HFFc6 (cell line): ENCODE measurements at places on chromosomes 13 and 19.
A peak's percentile ranks its signal among the peaks of the same experiment; 100 is the strongest.

GRCh38 chr13:60838581-60838980, 441.6 kb downstream of the TDRD3 start:
- DNase-seq = no peak

DNA sequence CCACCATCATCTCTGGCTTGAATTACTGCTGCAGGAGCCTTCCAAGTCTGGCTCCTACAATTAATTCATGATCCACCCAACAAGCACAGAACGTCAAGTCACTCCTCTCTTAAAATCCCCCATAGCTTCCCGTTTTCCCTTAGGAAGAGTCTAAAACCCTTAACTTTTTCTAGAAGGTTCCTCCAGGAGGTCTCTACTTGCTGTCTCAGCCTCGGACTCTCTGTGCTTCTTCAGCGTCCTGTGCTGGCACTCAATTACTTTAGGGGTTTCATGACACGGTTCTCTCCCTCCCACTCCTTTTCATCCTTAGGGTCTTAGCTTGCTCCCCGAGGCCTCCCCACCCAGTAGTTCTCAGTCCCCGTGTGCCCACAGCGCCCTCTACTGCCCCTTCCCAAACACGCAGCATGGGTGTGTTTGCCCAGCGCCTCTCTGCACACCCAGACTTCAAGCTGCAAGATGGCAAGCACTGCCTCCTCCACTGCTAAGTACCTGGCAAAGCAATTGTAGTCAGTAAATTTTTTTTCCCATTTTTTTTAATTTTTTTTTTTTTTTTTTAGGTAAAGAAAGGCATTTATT, 25.8 kb upstream of the MAP3K10 start:
- peak; percentile 25 for DNase-seq

- DNase-seq = peak; percentile 21
These were observed 8.1 kb downstream of the PIK3R2 start for GRCh38 chr19:18160971-18161635.

DNA sequence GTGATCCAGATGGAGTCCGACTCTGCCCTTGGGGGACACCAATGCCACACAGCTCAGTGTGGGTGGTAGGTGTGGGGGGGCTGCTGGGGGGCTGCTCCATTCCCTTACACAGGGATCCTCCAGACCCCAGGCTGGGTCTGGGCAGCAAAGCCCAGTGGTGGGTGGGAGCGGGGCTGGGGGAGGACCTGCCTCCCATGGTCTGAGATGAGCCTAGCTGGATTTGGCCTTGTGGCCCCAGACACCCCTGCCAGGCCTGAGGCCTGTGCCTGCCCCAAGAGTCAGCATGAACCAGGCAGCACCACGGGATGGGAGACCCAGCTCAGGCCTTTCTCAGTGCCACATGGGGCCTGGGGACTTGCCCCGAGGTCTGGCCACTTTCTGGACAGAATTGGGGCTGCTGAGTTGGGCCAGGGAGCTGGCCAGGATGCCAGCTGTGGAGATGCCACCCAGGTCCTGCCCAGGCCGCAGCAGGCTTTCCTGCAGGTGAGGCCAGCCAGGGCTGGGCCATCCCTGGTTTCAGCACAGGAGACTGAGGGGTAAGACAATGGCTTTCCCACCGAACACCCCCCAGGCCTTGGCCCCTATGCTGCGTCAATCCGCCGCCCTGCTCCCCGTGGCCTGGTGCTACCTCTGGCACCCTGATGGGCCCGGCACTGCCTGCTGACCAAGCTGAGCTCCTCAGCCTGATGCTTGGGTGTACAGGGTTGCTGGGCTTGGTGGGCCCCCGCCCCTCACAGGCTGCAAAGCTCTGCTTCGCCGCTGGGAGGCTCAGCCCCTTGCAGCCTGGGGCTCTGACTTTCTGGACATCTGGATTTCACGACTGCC, 24.2 kb downstream of the CEBPG start:
- no peak for DNase-seq

GRCh38 chr19:15991602-15992001, 42.8 kb downstream of the OR10H4 start:
- no peak for DNase-seq

- DNase-seq = peak; percentile 46
These were observed 32.7 kb downstream of the FAM187B start for GRCh38 chr19:35195830-35196229.

GRCh38 chr13:46831588-46832194, 34.7 kb upstream of the ESD start:
- DNase-seq = peak; percentile 36

DNA sequence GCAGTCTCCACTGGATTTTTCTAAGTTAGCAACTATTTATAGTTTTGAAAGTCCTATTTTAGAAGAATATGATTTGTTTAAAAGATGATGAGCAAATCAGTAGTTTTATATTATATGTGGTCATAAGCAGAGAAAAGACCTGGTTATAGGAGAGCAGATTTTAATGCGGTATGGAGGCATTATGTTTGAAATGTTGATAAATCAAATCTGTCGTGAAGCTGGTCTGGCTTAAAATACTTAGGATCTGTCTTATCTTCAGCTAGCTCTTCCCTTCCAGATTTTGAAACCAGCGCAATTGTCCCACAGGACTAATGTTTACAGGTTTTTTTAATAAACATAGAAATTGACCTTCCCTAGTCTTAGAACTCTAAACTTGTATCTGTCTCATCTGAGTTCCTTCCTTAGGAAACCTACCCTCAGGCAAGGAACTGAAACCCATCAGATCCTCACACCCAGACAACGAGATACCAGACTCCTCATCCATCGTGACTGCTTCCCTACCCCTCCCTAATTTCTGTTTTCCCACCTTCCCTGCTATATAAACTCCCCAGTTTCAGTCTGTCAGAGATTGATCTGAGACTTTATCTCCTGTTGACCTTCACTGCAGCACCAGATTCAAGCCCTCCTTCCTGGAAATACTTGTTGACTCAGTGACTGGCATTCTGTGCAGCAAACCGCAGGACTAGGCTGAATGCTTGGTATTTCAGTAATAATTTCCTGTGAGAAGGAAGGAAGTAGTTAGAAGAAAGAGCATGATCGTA, 37.8 kb upstream of the CXCL17 start:
- peak; percentile 36 for DNase-seq

GRCh38 chr19:38657633-38658222, 10.3 kb downstream of the ACTN4 start:
- peak; percentile 99 for DNase-seq

- DNase-seq = peak; percentile 80
These were observed 1.6 kb downstream of the SIX5 start for GRCh38 chr19:45767410-45767880.

DNA sequence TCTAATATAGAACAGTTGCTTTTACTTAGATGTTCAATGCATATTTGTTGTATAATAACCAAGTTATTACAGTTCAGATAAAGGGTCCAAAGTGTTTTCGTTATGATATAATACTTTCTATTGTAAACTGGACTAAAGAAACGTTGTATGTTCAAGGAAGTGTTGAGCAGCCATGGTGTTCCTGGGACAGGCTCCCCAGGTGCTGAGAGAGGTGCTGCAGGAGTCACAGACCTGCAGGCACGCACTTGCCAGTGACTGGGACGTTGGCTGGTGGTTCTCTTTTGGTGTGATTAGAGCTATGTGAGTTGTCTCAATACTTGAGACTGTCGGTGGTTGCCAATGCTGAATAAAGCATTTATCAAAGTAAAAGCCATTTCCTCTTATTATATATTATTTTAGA, 9.5 kb downstream of the ING1 start:
- DNase-seq = no peak

- no peak for DNase-seq
These were observed 44.3 kb downstream of the NDFIP2 start for GRCh38 chr13:79525064-79525857.

GRCh38 chr13:97212601-97213040, 9.5 kb upstream of the MBNL2 start:
- DNase-seq = peak; percentile 49

DNA sequence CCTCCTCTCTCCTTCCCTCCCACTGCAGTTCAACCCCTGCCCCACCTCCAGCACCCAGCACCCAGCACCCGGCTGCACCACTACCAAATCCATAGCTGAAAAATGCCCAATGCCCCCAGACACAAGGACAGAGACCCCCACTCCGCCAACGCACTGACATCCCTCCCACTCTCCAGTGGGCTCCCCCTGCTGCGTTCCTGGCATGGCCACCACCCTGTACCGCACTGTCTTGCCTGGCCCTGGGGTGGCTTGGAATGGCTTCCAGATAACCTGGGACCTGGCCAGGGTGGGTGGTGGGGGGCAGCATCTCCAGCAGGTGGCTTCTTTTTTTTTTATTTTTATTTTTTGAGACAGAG, 5.8 kb upstream of the MKNK2 start:
- DNase-seq = no peak

DNA sequence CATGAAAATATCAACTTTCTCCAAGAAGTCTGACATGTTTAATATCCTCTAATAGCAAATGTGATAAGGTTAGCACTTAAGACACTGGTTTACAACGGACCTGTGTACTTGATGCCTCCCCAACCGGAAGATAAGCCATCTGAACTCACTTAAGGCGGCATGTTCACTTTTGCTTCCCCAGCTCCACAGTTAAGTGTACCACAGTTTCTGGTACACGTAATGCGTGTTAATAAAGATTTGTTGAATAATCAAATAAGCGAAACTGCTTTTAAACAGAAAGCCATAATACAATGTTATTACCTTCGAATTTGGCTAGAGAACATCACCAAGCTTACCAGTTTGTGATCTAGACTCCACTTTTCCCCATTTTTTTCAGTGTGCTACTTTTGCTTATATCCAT, 1.4 kb upstream of the PAN3 start:
- no peak for DNase-seq

DNA sequence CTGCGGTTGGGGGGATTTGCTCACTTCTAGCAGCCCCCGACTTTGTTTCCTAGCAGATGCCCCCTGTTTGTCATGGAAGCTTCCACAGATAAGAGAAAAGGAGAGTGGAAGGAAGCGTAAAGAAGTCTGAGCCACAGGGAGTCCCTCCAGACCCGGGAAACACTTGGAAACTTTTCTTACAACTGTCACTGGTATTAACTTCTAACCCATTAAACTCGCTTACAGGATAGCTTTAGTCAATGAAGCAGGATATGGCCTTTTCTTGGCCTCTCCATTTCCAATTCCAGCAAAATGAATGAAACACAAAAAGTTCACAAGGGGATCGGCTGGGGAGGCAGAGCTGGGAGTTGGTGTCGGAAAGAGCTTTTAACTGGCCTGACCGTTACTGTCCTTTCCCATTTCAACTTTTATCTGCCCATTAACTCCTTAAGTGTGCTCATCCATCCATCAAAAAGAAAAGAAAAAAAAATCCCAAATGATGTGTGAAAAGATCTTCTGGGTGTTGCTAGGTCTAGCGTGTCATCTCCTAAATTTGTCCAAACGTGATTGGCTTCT, 231.9 kb upstream of the ARGLU1 start:
- no peak for DNase-seq

- DNase-seq = no peak
These were observed 24.3 kb downstream of the RCBTB1 start for GRCh38 chr13:49561062-49561410.

GRCh38 chr19:35222373-35223015, 6.0 kb downstream of the FAM187B start:
- no peak for DNase-seq

GRCh38 chr19:17058236-17058635, 17.0 kb downstream of the HAUS8 start:
- DNase-seq = no peak

- DNase-seq = no peak
These were observed 3.6 kb upstream of the IFNL2 start for GRCh38 chr19:39264306-39265290.

DNA sequence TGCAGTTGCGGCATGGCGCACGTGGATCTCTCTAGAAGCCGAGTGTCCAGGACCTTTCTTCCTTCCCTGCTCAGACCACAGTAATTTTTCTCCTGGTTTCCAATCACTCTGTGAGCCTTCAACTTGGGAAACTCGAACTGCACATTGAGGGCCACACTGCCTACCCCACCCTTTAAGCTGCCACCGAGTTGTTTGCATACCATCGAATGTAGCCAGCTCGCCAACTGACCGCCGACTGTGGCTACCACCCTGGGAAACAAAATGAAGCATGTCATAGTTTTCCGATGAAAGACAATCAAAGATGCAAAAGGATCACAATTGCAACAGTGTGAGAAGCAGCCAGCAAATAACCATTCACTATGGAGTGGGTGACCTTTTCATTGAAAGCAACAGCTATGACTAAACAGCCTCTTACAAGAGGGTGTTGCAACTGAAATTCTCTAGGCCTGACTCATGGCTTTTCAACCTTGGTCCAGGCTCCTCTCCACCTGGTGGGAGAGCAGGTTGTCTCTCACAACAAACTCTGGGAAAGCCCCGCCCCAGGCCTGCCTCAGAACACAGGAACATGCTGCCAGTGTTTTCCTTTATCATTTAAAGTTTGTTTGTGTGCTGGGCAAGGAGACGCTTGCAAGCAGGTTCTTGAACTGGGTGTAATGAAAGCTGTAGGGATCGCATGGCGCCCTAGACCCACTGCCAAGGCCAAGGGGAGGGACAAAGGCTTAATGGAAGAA, 141.7 kb upstream of the SERP2 start:
- peak; percentile 87 for DNase-seq

DNA sequence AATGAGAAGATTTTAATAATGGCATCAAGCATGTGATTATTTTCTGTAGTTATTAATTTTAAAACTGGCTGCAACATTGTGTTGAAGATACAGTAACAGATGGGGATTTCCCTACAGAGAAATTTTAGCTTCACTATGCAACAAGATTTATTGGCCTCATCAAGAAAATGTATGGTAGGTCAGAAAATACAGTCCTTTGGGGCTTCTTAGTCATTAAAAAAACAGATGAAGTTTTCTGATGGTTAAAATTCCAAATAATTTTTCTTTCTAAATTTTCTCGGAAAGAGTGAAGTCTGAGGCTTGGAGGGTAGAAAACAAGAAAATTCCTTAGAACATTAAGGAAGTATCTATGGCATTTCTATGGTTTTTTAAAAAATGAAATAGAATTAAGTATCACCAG, 1790.8 kb upstream of the PCDH20 start:
- no peak for DNase-seq

GRCh38 chr13:20288561-20288960, 56.4 kb upstream of the GJB6 start:
- DNase-seq = no peak

DNA sequence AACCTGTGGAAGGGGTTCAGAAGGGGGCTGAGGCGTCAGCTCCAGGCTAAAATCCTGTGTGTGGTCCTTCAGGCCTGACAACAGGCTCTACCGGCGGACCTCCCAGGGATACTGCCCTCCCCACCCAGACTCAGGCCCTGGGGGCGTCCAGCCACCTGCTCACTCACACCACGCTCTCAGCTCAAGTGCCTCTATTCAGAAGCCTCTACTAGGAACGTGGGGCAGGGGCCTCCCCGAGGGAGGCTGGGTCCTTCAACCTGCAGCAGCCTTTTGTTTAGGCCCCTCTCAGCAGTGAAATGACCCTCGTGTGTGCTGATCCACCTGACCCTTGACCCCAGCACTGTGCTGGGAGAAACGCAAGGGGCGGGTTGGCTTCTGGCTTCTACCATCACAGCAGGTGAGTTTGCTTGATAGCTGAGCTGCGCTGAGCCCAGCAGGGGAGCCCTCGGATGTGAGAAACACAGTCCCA, 10.6 kb downstream of the PLPP2 start:
- DNase-seq = no peak

- DNase-seq = no peak
These were observed 5.0 kb upstream of the JUNB start for GRCh38 chr19:12786141-12786870.
